ENCODE measurements at places on chromosomes 13 and 19.

GRCh38 chr19:5321851-5322681 lies 18.5 kb downstream of the PTPRS start:
- DNase-seq: peak; percentile 18

DNA sequence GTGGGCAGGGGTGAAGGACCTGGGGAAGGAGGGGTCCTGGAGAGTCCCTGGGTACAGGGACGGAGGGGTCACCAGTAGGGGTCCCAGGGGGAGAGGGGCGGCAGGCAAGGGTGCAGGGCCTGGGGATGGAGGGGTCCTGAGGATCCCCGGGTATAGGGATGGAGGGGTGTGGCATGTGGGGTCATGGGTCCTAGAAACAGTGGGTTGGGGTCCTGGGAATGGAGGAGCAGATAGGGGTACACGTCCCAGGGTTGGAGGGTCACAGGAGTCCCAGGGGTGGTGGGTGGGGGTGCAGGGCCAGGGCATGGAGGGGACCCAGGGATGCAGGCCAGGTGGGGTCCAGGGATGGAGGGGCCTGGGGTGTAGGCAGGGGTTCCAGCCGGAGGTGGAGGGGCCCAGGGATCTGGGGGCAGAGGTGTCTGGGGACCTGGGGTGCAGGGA lies 1.4 kb downstream of the BTBD2 start:
- DNase-seq: no peak

DNA sequence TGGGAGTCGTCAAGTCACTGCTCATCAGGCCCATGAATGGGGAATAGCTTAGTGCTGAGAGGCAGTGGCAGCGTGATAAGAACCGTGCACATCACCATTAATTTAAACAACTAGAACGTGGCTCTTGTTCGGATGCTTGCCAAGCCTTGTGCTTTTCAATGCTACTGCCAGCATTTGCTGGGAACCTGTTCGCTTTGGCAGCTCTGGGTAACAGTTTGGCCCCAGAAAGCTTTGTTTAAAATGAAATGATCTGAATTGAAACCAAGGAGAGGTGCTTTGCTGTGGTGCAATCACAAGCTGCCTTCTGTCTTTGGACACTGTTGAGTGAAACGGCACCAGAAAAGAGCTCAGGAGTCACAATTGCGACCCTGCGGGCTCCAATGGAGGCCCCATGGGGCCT lies 53.5 kb upstream of the OLFM4 start:
- DNase-seq: no peak

DNA sequence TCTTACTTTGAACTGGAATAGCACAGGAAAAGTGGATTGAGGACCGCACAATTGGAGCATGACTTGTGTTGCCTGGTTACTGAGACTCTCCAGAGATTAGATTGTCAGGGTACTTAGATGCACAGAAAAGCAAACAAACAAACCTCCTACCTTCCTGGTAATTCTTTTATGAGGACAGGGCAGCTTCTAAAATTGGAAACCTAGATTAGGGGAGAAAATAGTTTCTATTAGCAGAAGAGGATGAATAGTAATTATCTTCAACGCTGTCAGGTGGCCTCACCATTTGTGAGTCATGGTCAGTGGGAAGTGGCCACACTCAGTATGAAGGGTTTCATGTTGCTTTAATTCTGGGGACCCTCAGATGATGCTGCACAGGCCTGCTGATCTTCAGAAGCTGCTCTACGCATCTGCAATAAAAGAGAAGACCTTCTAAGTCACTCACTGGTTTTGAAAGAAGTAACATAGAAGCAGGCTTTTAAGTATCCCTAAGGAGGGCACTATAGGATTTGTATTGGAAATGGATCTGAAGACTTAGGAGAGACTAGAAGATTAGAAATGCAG lies 106.8 kb downstream of the LACC1 start:
- DNase-seq: no peak

DNA sequence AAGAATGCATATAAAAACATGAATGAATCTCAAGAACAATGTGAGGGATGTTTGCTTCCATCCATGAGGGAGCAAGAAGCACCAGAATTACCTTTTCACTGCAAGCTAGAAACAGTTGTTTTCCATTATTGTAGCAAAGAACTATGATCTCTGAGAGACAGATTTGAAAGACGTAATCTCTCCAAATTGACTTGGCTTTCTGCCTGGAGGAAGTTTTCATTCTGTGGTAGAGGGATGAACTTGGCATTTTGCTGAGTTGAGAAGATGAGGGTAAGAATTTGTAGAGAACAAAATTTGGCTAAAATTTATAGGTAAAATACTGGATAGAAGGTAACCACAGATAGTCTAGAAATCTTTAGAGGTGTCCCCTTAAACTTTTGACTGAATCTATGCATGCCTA lies 496.8 kb downstream of the TDRD3 start:
- no peak for DNase-seq

DNA sequence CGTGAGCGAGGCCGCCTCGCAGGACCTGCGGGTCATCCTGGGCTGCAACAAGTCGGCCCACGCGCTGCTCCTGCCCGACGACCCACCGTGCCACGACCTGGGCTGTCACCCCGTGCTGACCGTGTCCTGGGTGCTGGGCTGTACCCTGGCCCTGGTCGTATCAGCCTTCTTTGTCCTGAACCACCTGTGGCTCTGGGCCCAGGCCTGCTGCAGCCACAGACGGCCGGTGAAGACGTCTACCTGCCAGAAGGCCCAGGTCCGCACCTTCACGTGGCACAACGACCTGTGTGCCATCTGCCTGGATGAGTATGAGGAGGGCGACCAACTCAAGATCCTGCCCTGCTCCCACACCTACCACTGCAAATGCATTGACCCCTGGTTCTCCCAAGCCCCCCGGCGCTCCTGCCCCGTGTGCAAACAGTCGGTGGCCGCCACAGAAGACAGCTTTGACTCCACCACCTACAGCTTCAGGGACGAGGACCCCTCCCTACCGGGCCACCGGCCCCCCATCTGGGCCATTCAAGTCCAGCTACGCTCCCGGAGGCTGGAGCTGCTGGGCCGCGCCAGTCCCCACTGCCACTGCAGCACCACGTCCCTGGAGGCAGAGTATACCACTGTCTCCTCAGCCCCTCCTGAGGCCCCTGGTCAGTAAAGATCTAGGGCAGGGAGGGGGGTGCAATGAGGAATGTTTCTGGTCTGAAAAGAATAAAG lies 1.1 kb downstream of the ZNRF4 start:
- no peak for DNase-seq

DNA sequence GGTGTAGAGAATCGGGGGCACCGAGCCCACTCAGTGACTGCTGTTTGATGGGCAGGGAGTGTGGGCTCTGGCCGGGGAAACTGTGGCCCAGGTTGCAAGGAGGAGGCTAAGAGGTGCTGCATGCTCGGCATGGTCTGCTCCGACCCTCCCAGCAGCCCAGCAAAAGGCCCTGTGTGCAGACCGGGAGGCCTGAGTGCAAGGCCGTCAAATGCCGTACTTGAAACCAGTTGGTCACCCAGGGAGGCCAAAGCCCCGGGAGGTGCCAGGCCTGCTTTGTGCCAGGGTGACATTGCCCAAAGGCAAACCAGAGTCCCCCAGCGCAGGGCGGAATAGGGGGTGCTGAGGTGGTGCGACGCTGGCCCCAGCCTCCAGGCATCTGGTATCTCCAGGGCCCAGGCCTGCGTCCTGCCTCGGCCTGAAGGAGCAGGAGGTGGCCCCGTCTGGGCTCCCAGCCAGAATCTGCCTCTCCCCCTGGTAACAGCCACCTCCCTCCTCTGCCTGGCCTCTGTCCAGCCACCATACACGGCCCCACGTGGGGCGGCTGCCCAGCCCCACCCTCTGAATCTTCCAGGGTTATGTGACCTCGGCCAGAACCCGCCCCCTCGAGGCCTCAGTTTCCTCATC lies 4.0 kb downstream of the PIK3R2 start:
- DNase-seq: no peak

GRCh38 chr13:97226013-97226412 lies 3.9 kb downstream of the MBNL2 start:
- no peak for DNase-seq

GRCh38 chr19:33302974-33303790 lies 848 bp upstream of the CEBPA start:
- no peak for DNase-seq

- no peak for DNase-seq
Measured at GRCh38 chr13:75934889-75935288, 298.8 kb downstream of the LMO7 start.

DNA sequence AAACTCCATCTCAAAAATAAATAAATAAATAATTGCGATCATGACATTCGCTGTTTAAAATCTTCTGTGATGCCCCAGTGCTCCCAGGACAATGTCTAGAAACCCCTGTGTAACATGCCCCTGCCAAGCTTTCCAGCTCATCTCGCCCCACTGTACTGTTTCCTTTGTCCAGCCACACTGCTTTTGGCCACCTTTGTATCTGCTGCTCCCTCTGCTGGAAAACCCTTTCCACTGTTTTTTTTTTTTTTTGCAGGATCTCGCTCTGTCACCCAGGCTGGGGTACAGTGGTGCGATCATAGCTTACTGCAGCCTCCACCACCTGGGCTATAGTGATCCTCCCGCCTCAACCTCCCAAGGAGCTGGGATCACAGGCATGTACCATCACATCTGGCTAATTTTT lies 7.5 kb downstream of the PLAUR start:
- no peak for DNase-seq

- DNase-seq: no peak
Measured at GRCh38 chr19:33773704-33774624, 22.7 kb upstream of the KCTD15 start.

- DNase-seq: no peak
Measured at GRCh38 chr13:54029226-54029625, 1000.6 kb downstream of the OLFM4 start.

DNA sequence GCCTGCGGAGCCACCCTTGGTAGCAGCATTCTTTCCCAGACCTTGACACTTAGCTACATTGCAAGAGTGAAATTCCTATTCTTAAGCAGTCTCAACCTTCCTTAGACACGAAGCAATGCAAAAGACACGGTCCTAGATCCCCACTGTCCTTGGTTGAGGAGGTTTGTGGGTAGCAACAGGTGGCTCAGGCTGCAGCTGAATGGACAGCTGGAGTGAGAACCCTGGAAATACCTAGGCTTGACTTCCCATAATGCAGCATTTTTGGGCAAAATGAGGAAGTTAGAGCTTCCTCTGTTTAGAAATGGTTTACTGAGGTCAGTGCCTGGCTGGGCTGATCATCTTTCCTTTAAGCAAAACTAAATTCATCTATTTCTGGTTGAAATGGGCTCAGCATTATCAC lies 296.6 kb downstream of the RFC3 start:
- no peak for DNase-seq

- DNase-seq: no peak
Measured at GRCh38 chr13:33381906-33382305, 96.4 kb upstream of the STARD13 start.

GRCh38 chr13:38687246-38688229 lies 661 bp downstream of the FREM2 start:
- DNase-seq: no peak

DNA sequence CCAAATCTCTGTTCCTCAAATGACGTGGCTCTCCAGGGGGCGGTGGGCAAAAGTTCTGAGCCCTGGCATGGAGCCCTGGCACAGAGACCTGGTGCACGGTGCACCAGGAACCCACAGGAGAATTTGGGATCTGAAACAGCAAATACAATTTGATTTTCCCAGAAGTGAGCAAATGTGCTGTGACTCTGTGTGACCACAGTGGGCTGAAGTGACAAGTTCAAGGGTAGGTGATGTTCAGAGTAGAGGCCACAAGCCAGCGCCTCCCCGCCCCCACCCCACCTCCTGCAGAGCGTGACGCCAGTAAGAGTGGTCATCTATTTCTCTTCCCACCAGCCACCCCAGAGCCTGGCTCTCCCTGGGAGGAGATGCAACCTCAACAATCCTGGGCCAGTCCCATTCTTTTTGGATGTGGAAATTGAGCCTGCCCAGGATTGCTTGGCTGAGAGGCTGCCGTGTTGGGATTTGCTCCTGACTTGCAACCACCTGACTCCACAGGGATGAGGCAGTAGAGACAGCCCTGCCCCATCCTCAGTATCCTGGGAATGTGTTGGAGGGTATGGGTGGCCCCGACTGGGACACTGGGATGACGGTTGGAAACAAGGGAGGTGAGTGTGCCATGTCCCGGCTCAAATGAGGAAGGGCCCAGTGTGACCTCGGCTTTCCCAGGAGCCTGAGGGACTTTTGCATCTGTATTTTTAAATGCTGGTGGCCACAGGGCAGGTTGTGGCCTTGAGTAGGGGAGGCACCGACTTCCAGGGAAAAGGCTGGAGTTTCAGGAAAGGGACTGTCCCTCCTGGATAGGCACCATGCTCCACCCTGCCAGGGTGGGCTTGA lies 11.1 kb upstream of the BCL3 start:
- no peak for DNase-seq
